Occipital lobe (tissue), 3 donors: ENCODE measurements at places on chromosomes 16 and 17.
A peak's percentile ranks its signal among the peaks of the same experiment; 100 is the strongest.

DNA sequence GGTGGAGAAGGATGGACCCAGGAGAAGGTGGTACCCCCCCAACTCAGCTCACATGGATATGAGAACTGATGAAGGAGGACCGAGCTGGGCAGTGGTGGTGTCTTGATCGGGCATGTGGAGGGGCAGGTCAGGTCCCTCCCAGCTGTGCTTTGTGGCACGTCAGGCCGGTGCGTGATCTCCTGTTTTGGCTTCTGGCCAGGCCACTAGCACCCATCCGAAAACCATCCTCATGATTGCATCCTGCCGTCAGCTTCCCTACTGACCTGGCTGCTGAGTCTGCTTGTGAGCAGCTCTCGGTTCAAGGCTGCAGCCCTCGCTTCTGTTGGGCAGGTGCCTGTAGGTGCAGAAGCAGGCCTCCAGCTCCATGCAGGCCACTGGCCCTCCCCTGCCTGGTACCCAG lies 53.1 kb downstream of the PLD6 start:
- DNase-seq, result no peak

GRCh38 chr17:60406887-60407286 lies 15.0 kb upstream of the USP32 start:
- no peak for DNase-seq

DNA sequence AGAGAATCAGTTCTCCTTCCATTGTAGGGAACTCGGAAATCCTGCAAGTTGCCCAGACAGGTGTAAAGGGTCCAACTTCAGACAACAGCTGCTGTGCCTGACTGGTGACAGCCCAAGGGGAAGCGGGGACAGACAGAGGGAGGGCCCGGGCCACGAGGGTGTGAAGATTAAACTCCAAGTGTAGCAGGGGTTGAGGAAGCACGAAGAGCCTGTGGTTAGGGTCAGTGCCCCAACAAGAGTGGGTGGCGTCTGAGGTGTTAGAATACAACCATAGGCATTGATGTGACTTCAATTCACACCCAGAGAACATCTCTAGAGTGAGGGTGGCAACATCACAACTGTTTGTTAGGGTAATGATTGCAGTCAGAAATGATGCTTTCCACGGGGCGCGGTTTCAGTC lies 39.1 kb downstream of the ASPA start:
- DNase-seq, result no peak

GRCh38 chr16:2470603-2471015 lies 488 bp upstream of the NTN3 start:
- DNase-seq, result no peak

- DNase-seq, result no peak
Measured at GRCh38 chr17:180381-181244, 837 bp downstream of the DOC2B start.

- DNase-seq, result no peak
Measured at GRCh38 chr16:57383276-57384247, 11.3 kb downstream of the CX3CL1 start.

GRCh38 chr17:40290629-40291280 lies 3.1 kb downstream of the CDC6 start:
- no peak for DNase-seq

GRCh38 chr17:50144845-50145531 lies 5.5 kb downstream of the PPP1R9B start:
- no peak for DNase-seq

DNA sequence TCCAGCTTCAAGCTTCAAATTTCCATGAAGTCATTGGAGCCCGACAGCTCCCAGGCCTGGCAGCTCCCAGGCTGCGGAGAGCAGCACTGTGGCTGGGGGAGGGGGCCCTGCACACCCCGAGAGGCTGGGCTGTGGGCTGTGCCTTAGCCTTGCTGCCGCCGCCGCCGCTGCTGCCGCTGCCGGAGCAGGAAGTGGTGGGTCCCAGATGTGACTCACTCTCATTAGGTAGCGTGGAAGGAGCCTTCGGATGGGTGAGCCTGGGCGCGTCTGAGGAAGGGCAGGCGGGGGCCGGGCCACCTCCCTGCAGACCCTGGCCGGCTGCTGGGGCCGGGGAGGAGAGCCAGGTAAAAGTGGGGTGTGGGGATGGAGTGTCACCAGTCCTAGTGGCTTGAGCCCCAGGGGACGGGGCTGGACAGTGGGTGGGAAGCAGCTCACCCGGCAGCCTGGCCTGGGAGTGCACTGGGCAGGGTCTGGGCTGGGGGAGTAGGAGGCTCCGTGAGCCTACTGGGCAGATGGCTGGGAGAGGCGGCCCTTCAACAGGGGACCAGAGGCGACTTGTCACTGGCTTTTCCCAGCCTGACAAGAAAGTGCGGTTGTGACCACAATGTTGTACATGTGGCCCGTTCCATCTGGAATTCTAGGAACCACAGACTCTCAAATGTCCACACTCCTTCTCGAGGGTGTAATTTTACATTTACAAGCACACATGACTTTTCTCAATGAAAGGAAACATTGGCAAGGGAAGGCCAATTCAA lies at the start of gene ADCY7:
ADCY7 (plus strand) TSS at position 215 of the 755 bp plus-strand sequence. CDS start 21,629 bp downstream, outside the sequence.
- no peak for DNase-seq

GRCh38 chr16:17343028-17343427 lies 127.7 kb downstream of the XYLT1 start:
- DNase-seq, result no peak

DNA sequence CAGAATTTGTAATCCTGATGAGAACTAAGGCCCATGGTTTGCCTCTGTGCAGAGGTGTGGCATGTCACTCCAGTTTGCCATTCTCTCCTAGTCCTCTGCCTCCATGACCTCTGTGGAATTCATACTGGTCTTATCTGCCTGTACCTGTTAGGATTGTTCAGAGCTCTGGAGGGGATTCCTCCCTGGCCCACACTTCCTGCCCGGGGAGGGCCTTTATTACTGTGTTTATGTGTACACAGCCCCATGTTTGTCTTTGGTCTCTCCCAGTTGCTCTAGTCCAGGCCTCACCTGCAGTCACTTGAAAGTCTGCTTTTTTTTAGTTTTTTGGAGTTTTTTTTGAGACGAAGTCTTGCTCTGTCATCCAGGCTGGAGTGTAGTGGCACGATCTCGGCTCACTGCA lies 36.4 kb downstream of the RHBDL3 start:
- DNase-seq, result no peak

- DNase-seq, result no peak
Measured at GRCh38 chr17:62899361-62899760, 66.7 kb upstream of the TANC2 start.

GRCh38 chr17:53093391-53093790 lies 729.3 kb upstream of the KIF2B start:
- DNase-seq, result no peak

GRCh38 chr17:42922294-42922693 lies 21.7 kb downstream of the G6PC1 start:
- DNase-seq, result no peak

DNA sequence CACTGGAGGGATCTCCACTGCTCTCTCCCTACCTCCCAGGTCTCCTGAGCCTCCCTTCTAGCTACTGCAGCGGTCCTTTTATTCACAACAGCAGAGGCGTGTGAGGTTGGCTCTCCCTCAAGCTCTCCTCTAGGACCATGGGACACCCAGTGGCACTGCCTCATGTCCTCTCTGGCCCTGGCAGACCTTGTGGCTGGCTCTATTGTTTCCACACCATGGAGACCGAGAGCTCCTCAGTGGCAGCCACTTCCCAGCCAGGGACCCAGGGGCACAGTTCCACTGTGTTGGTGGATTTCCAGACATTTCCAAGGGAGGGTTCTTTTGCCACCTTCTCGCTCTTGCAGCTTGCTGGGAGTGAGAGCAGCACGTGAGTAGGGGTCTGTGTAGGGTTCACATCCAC lies 204.9 kb downstream of the AXIN2 start:
- no peak for DNase-seq

DNA sequence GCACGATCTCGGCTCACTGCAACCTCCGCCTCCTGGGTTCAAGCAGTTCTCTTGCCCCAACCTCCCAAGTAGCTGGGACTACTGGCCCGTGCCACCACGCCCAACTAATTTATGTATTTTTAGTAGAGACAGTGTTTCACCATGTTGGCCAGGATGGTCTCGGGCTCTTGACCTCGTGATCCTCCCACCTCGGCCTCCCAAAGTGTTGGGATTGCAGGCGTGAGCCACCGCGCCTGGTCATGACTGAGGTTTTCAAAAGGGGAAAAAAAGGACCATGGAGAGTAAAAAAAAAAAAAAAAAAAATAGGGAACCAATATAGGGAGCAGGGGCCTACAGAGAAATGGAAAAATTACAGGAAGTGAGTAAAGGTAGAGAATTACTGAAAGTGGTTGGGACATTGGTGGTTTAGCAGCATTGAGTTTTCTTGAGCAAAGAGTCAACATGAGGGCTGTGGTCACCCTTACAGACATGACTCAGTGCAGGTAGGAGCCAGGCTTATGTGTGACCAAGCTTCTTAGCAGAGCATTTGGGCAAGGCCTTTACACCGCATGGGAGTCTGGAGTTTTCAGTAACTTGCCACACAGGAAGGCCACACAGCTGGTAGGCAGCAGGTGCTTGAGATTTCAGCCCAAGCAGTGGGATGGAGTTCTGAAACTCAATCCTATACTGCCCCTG lies 447.3 kb downstream of the HS3ST3B1 start:
- DNase-seq, result no peak

GRCh38 chr17:71080937-71081336 lies 911.6 kb downstream of the KCNJ2 start:
- no peak for DNase-seq

DNA sequence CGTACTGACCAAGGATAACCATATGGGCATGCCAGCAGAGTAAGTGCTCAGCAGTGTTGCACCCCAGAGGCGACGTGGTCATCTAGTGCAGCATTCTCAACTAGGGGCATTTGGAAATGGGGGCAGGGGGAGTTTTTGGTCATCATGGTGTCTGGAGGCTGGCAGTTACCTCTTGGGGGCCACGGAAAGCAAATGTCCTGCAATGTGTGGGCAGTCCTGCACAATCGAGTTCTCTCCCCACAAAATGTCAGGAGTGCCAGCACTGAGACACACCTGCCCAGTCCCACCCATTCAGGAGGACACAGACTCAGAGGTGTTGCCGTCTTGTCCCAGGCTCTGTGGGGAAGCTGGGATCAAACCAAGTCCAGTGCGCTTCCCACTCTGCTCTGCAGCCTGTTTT lies 3.0 kb downstream of the RASL10B start:
- DNase-seq, result no peak

GRCh38 chr16:69568676-69569075 lies 2.9 kb downstream of the NFAT5 start:
- no peak for DNase-seq

DNA sequence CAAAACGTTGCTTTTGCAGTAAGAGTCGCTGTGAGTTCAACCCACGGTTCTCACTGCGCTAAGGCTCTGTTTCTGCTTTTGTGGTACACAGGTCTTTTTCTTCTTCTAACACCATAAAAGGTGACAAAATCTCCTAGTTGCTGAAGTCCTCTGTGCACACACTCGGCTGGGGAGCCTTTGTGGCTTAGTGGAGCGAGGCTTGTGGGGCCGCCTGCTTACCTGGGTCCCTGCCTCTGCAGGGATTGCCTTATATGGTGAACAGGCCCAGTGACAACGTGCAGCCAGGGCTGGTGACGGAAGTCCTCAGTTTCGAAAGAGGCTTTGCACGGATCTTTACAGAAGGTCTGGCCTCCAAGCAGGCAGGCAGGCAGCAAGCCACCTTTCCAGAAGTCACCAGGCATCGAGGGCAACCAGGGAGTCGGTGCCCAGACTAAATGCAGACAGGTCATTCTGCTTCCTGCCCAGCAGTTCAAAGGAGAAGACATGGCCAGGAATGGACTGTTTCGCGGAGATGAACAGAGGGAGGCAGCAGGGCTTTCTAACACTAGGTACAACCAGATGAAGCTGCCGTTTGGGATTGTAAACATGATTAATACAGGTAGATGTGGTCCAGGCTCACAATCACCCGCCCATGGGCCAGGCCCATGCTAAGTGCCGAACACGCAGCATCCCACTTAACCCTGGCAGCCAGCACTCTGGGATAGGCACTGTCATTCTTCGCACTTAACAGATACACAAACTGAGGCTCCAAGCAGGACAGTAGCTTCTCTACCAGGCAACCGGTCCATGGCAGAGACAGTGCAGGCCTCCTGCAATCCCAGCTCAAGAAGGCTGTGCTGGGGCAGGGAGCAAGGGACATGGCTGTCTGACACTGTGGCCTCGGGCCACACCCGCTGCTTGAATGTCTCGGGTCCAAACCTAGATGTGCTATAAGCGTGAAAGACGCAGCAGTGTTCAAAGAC lies 10.7 kb upstream of the MEAK7 start:
- no peak for DNase-seq

GRCh38 chr16:48608871-48609651 lies 919 bp downstream of the N4BP1 start:
- peak; percentile 59 for DNase-seq

DNA sequence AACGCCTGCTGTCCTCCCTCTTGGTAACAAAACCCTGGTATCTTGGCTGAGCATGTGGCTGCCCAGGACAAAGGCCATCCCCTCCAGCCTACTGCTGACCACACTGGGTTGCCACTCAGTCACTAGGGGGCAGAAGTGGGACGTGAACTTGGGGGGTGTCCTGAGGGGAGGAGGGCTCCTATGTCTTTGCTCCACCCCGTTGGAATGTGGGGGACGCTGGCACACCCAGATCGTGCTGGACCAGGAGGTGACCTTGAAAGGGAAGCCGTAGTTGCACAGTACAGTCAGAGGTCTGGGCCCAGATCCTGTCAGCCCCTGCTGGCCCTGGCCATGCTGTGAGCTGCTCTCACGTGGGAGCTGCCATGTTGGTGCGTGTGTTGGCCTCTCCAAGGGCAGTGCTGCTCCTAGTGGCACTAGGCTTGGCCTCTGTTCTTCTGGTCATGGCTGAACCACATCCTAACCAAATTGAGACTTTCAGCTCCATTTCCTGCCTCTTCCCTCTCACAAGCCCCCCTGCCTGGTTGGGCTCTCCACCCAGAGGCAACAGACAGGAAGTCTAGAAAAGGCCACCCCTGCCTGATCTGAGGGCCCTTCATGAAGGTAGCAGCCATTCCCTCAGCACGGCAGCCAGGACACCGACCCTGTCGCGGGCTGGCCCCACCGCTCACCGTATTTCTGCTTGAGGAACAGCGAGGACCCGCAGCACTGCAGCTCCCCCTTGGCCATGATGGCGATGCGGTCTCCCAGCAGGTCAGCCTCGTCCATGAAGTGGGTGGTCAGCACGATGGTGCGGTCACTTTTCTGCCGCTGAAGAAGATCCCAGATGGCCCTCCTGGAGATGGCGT lies 29.0 kb upstream of the RNPS1 start:
- no peak for DNase-seq

DNA sequence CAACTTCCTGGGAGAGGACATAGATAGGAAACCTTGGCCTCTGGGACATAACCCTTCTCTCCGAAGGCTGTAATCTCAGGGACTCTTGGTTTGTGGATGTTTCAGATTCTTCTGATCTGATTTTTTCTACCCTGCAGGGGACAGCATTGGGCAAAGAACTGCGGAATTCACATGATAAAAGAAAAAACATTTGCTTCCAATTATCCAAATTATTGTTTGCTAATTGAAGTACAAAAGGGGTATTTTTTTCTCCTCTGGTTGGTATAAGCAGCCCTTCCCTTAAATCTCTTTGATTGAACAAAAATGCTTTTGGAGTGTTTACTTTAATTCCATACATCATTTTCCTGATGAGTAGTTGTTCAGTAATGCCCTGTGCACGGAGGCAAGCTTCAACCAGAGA lies 251.7 kb upstream of the IRX3 start:
- DNase-seq, result no peak

GRCh38 chr17:82647593-82648164 lies 565 bp downstream of the WDR45B start:
- no peak for DNase-seq

GRCh38 chr16:70679671-70680494 lies 6.0 kb downstream of the MTSS2 start:
- DNase-seq, result no peak
